GDM1 (cell line): ENCODE measurements at places on chromosomes 12 and 14.

DNA sequence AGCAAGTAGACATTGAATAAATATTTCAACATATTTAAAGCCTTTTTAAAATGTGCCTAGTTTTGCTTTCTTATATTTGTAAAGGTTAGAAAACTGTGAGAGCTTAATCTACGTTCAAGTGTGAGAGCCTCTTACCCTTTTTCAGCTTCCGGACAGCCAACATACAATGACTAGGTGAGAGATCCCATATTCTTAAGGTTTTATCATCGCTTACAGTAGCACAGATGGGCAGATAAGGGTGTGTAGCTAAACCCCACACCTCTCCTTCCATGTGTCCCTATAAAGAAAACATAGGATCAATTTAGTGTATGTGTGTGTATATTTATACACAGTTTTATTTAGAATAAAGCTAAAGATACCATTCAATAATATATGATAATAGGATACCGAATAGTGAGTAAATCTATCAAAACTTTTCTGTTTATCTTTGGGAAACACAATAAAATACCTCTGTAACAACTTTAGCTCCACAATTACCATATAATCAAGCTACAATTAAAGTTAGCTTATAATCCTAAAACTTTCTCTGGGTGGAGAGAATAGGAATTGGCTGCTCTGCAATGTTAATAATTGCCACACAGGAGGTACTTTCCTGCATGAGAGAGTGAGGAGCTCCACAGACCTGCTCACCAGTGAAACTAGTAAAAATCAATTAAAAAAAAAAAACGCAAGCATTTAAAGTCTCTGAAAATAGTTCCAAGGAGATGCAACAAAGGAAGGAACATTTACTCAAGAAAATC, 110.8 kb downstream of the EML5 start:
- no peak for DNase-seq

GRCh38 chr12:75271576-75271975, 58.5 kb downstream of the CAPS2 start:
- no peak for DNase-seq

- DNase-seq: no peak
Measured at GRCh38 chr14:75013290-75013689, 10.6 kb downstream of the EIF2B2 start.

DNA sequence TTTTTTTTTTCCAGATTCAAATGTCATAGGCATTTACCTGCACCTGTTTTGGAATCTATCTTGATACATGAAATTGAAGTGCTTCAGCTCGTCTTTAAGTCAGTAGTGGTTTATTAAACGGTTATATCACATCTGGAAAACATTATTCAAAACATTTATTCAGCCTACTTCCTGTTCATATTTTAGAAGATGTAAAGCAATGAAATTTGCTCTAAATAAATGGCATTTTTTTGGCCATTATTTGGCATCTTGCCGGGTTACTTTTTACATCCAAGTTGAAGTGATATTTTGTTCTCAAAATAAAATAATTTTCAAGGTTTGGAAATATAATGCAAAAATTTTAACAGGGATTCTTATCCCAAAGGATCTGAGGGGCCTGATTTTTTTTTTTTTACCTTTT, 103.1 kb downstream of the EML1 start:
- no peak for DNase-seq

DNA sequence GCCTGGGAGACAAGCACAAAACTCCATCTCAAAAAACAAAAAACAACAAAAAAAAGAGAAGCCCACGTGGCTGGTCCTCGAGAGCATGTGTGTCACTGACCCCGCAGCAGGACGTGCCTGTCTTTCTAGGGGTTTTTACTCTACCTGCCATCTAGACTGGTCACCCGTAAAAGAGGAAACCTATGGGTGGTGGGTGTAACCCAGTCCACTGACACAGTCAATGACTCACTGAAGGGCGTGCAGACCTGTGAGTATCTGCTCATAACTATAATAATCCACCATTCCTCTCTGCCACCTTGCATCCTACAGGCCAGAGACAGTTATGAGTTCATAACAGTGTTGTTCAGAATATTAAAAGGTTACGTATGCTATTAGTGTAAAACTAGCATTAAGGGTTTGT, 4.6 kb downstream of the GOLGA3 start:
- DNase-seq: no peak

DNA sequence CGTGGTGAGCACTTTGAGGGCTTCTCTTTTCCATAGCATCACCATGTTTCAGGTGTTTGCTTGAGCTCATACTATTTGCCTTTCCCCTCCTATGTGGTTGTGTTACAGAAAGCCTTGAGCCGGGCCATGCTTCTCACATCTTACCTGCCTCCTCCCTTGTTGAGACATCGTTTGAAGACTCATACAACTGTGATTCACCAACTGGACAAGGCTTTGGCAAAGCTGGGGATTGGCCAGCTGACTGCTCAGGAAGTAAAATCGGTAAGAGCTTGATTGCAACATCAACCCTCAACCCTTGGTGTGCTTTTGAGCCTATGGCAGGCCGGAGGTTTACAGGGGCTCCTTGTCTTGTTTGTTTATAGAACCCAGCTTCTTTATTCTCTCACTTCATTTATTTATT, 8.1 kb downstream of the LETMD1 start:
- no peak for DNase-seq

- no peak for DNase-seq
Measured at GRCh38 chr12:3131129-3131528, 54.0 kb downstream of the TSPAN9 start.

DNA sequence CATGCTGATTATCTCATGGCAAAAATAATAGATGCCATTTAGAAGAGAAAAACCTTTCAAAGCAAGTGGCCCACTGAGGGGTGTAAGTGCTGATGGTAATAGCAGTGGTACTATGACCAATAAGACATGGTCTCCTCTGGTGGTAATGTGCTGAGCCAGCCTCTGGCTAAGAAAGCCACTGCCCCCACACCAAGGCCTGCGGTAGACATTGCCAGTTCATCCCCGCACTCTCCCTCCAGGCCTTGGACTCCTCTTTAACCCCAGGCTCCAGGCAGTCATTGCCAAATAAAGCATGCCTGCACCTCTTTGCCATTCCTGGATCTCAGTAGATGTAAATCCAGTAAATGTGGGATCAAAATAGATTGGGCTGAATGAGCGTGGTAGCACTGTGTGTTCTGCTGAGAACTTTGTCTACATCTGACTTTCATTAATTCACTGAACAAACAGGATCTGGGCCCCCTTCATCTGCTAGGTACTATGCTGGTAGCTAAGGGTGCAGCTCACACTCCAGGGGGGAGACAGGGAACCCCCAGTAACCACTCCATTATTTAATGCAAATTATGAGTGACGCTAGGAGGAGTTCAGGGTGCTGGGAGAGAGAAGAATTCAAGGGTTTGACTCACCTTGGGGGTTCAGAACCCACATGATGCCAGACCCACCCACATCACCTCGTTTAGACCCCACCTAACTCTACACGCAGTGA, 89.3 kb downstream of the BCL11B start:
- no peak for DNase-seq

GRCh38 chr14:68257969-68258368, 438.4 kb downstream of the RAD51B start:
- no peak for DNase-seq

DNA sequence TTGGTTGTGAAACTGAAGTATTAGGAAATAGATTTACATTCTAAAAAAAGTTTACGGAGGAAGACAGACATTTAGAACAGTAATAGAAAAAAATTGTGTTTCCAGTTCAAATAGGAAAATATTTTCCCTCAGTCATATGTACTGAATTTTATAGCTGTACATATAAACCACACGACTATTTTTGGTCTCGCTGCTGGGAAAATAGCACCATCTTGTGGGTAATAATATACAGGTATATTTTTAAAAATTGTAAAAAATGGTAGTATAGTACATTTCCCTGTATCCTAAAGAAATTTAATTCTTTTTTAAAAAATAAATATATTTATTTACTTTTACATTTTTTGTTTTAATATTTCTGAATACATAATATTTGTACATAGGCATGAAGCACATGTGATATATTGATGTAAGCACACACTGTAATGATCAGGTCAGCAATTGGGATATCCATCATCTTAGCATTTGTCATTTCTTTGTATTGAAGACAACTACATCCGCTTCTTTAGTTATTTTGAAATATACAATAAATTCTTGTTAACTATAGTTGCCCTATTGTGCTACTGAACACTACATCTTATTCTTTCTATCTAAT, 168.6 kb downstream of the ALX1 start:
- DNase-seq: no peak

- DNase-seq: no peak
Measured at GRCh38 chr14:64770751-64771150, 66.5 kb downstream of the PLEKHG3 start.

GRCh38 chr14:57378661-57379060, 11.7 kb upstream of the NAA30 start:
- no peak for DNase-seq

- DNase-seq: no peak
Measured at GRCh38 chr14:51116682-51117081, 21.8 kb upstream of the TRIM9 start.

DNA sequence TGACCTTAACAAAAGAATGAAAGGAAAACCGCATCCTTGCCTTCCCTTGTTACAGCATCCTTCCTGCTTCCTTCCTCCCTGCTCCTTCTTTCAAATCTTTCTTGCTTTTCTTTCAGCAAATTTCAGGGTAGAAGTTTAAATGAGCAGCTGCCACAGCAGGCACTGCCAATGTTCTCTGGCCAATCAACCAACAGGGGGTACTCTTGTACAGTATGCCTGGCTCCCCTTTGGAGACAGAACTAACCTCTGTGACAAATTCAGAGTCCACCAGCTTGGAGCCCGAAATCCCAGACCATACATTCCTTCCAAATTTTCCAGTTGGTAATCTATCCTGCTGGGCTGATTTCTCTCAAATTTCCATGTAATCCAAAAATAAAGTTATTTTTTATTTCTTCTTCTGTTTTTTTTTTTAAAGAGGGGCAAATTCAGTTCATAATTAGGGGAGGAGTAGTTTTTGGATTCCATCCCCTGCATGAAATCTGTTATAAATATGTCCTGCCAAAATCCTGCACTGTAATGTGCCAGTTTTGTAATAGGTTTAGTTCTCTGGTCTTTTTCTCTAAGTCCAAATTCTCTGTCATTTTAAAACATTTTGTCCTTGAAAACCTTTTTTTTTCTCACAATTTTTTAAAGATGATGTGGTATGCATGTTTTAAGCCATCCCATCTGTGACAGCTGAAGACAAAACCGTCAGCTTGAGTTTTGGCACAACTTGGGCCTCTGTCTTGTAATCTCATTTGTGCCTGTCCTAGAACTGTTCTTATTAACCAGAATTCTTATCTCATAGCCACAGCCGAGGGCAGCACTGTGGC, 610.0 kb upstream of the LMO3 start:
- DNase-seq: no peak

GRCh38 chr14:52023518-52023917, 34.2 kb downstream of the RTRAF start:
- DNase-seq: no peak

- no peak for DNase-seq
Measured at GRCh38 chr14:51638071-51638944, 13.4 kb upstream of the FRMD6 start.

DNA sequence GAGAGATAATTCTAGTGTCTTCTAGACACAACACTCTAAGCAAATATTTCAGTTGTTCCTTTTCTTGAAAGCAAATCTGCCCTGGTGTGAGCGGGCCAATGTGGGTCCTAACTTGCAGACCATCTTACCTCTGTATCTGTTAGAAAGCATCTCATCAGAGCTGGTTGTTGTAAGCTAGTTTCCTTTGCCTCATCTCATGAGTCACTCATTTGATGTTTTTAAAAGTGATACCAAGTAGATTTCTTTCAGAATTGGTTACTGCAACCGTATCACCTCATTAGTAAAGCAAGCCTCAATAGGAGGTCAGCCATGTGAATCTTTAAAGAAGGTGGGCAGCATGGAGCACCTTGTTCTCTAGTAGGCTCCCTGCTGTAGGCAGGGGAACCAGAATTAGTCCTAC, 78.6 kb downstream of the DAAM1 start:
- no peak for DNase-seq

- DNase-seq: no peak
Measured at GRCh38 chr14:37048666-37049071, 123.7 kb downstream of the SLC25A21 start.

GRCh38 chr12:82745807-82746206, 59.1 kb downstream of the TMTC2 start:
- DNase-seq: no peak

GRCh38 chr12:24608637-24609285, 340.1 kb downstream of the BCAT1 start:
- DNase-seq: no peak

DNA sequence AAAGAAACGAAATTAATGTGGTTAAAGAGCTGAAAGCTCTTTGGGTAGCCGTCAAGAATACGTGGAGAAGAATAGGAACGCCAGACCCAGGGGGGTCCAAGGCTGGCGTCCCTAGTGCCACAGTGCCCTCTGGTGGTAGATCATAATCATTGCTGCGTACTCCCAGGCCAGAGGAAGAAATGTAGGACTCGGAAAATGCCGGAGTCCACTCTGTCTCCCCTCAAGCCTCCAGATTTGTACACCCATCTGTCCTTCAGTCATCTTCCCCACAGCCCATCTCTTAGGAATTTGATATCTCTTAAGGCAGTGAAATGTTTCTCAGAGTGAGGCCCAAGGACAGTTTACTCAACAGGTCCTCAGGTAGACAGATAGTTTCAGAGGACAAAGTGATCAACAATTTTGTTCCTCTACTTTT, 25.4 kb upstream of the PLEKHG6 start:
- DNase-seq: peak; percentile 49

DNA sequence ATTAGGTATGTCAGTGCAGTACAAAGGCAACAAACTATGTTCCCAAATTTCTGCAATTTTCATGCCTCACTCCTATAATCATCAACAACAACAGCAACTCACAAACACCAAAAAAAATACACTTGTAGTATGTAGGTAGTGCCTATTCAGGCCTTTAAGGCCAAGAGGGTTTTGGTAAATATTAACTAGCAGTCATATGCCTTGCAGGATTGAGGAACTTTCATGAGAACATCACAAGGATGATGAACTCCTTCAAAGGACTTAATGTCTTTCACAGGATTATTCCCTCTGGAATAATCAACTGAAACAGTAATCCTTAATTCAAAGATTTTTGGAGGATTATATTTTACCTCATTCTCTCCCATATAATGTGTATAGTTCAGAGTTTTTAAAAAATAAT, 293.8 kb downstream of the NOVA1 start:
- DNase-seq: no peak

DNA sequence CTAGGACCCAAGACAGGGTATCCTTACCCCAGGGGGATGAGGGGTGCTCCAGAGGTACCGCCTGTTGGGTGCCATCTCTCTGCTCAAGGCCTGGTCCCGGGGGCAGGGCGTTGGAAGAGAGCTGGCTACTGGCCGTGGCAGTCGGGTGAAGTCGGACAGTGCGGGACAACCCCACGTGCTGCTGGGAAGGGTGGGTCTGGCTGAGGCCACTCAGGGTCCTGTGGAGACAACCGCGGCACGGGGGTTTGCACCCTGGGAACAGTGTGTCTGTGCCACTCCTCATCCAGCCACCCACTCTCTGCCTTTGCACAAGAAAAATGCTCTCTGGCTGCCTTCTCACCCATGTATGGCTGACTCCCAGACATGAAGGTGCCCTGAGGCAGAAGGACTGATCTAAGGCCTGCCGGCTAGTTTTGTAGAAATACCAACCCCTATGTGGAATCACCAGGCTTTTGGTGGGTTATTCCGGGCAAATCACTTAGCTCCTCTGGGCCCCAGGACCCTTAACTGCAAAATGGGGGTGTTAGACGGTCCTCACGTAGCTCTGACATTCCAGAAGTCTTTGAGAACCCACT, 56.5 kb downstream of the LTBP2 start:
- DNase-seq: no peak

GRCh38 chr12:123513805-123514204, 19.7 kb downstream of the RILPL1 start:
- DNase-seq: no peak

- DNase-seq: no peak
Measured at GRCh38 chr12:99386907-99387306, 260.6 kb upstream of the GARIN6 start.
